NCI-H1105 (cell line): ENCODE measurements at places on chromosomes 2 and 18.

DNA sequence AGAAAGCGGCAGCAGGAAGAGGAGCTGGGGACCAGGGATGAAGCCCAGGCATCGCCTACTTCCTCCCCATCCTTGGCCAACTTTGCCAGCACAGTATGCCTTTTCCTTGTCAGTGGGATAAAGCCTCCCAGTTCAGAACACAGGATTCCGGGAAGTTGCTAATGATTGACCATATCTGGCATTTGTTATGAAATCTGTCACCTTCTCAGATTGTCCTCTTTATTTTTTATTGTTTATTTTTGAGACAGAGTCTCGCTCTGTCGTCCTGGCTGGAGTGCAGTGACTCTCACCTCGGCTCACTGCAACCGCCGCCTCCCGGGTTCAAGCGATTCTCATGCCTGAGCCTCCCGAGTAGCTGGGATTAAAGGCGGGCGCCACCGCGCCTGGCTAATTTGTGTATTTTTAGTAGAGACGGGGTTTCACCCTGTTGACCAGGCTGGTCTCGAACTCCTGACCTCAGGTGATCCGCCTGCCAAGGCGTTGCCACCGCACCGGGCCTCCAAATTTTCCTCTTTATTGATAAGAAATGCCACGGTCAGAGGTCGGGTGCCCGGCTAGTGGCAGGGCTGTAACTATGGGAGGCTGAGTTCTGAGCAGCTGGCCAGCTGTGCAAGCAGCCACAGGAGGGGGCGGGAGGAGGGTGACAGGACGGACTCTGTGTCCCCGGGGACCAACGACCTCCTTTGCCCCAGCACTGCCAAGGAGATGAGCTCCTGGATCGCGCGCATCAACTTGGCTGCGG lies 24.4 kb downstream of the PSD4 start:
- DNase-seq, result no peak

DNA sequence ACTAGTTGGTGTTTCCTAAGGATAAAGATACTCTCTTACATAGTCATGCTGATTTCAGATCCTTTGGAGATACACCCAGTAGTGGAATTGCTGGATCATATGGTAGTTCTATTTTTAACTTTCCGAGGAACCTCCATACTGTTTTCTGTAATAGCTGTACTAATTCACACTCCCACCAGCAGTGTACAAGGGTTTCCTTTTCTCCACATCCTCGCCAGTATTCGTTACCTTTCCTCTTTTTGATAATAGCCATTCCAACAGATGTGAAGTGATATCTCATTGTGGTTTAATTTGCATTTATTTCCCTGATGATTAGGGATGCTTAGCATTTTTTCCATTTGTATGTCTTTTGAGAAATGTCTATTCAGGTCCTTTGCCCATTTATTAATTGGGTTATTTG lies 34.0 kb downstream of the ACTR2 start:
- DNase-seq, result no peak

- DNase-seq, result peak; percentile 15
These were observed 466.5 kb downstream of the METTL4 start for GRCh38 chr18:2104620-2105462.

DNA sequence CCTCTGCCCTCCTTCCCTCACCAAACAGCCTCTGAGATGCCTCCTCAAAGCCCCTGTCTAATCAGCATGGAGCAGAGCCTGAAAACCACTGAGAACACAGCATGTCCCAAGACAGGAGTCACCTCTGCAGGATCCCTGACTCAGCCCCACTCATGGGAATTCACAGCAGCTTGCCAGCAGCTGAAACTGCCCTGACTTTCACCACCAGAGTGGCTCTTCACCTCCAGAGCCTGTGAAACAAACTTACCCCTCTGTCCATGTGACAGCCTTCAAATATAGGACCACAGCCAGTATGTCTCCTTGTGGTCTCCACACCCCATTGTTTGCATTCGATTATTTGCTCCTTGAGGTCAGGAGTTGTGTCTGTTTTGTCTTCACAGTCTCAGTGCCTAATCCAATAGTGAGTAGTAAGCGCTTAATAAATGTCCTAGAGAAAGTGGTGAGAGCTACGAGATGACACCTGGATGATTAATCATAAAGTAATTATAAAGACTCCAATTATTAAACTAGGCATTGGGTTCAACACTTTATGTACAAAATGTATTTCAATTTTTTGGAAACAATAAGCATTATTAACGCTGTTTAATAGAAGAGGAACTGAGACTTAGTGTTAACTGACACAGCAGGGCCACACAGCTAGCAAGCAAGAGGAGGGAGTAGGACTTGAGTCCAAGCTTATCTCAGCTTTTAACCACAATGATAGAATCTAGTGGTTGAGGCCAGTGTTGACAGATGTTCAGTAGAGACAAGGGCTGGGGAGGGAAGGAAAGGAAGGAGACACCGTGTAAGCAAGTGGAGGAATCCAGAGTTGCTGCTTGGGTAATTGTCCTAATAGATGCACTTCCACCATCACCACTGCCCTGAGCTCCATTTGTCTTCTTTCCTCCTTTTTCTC lies 358.7 kb upstream of the TNP1 start:
- no peak for DNase-seq

DNA sequence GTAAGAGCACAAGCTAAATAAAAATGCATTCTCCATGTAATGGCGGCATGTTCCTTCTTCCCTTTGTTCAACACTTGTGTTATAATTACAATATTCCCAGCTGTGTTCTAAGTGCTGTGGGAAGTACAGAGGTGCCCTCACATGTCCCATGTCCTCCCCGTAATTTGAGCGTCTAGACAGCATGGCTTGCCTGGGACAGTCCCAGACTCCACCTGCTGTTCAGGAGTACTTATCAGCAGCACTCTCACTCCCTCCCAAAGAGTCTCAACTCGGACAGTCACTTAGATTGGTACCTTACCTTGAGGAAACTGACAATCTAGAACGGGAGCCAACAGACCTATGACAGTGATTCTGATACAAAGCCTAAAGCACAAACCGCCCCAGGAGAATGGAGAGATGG lies 370.5 kb downstream of the EIPR1 start:
- DNase-seq, result no peak

DNA sequence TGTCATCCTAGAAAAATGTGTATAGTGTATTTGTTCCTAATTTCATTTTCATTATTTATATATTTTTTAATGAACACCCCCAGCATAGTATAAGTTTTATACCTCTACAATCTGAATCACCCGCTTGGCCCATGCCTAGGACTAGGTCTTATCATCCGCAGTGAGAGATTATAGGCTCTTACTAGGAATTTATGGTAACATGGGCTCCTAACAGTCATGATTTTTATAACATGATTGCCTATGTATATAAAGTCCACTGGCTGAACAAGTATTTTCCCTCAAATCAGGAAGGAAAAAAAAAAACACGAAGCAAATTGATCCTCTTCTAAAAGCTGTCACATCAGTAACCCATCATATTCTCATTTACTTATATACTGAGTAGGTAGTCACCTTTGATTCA lies 666.1 kb upstream of the NRXN1 start:
- DNase-seq, result no peak

GRCh38 chr18:35526495-35527059 lies 28.8 kb upstream of the INO80C start:
- no peak for DNase-seq

DNA sequence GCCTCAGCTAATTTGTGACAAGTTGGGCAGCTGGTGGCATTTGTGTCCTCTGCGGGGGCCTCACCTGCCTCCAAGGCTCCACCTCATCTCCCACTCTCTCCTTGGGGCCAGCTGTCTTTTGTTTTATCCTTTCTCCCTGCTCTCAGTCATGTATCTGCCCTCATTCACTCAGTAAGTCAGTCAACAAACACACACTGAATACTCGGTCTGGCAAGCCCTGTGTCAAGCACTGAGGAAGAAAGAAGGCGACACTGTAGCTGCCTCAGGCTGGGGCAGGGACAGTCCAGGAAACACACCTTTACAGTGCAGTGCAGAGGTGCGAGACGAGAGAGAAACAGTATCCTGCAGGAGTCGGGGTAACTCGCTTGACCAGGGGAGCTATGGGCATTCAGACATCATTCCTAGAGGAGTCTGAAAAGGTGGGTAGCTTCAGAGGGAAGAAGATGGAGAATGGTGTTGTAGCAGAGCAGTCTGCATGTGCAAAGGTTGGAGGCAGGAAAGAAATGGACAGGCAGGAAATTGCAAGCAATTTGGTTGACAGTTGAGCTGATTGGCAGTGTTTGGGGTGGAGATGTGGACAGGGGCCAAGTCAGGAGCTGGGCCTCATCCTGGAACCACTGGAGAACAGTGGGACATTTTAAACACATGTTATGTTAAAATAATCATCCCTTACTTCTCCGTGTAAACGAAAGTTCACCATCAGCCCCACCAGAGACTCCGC lies 34.9 kb downstream of the SCTR start:
- no peak for DNase-seq

DNA sequence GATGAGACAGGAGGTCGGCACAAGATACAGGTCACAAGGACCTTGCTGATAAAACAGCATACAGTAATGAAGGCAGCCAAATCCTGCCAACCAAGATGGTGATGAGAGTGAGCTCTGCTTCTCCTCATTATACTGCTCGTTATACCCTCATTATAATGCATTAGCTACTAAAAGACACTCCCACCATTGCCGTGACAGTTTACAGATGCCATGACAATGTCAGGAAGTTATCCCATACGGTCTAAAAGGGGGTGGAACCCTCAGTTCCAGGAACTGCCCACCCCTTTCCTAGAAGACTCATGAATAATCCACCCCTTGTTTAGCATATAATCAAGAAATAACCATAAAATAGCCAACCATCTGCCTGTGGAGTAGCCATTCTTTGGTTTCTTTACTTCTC lies 224.2 kb downstream of the RBM43 start:
- no peak for DNase-seq

GRCh38 chr2:179137200-179137759 lies 87.3 kb upstream of the CCDC141 start:
- no peak for DNase-seq

DNA sequence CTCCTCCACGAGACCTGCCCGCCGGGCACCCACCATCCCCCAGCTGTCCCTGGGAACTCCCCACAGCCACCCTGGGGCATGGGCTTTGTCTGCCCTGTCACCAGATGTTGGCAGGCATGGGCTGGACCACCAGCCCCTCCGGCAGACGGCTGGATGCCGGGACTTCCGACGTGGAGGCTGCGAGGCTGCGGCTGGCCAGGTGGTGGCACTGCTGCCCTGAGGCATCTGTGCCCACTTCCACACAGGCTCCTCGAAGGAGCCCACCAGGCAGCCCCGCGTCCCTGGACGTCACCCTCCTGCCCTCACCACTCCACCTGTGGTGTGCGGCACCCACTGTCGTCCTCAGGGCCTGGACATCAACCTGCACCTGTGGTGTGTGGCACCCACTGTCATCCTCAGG lies 319.9 kb upstream of the SALL3 start:
- peak; percentile 7 for DNase-seq

GRCh38 chr2:240109386-240109785 lies 26.7 kb downstream of the COPS9 start:
- DNase-seq, result no peak

DNA sequence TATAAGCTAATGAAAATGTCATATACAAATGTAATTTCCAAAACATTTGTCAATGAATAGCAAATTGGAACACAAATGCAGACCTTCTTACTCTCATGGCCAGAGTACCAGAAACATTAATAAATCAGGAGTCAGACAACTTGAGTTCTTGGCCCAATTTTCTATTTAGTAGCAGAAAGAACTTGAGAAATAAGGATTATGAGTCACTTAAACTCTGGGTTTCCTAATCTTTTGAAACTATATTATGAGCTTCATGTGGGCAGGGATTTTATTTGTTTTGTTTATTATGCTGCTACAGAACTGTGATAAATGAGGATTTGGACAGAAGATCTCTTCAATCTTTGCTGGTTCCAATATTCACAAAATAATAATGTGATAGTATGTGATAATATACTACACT lies 686.7 kb downstream of the NR4A2 start:
- no peak for DNase-seq
